ENCODE measurements at places on chromosomes 5 and 9.

DNA sequence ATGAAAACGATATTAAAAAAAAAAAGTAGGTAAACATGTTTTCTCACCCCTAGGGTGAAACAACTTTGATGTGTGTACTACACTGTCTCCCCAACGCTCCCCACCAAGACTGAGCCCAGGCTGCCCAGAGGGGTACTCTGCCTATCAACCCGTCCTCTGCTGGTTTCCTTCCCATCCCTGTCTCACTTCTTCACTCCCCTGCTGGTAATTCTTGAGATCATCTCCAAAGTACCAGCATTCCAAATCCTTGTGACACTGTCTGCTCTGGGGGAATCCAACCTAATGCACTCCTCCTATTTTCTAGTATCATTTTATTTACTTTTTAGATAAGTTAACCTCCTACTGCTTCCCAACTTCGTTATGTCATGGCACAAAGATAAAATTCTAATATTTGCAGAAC, 6.3 kb upstream of the APTX start:
- DNase-seq = no peak

DNA sequence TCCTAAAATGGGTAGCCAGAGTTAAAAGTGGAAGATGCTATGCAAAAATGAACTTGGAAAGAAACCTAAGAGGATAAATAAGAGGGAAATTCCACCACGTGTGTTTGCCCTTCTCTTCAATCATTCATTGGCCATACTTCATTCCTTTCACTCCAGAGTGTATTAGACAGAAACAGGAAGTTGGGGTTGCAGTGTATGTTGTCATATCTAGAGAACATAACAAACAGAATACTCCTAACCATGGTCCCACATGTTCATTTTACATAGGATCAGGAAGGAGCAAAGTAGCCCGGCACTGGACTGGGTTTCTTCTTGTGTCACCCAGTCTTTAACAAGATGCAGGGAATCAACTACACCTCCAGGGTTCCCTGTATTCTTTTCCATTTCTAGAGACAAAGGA, 7.6 kb upstream of the GPBP1 start:
- no peak for DNase-seq

DNA sequence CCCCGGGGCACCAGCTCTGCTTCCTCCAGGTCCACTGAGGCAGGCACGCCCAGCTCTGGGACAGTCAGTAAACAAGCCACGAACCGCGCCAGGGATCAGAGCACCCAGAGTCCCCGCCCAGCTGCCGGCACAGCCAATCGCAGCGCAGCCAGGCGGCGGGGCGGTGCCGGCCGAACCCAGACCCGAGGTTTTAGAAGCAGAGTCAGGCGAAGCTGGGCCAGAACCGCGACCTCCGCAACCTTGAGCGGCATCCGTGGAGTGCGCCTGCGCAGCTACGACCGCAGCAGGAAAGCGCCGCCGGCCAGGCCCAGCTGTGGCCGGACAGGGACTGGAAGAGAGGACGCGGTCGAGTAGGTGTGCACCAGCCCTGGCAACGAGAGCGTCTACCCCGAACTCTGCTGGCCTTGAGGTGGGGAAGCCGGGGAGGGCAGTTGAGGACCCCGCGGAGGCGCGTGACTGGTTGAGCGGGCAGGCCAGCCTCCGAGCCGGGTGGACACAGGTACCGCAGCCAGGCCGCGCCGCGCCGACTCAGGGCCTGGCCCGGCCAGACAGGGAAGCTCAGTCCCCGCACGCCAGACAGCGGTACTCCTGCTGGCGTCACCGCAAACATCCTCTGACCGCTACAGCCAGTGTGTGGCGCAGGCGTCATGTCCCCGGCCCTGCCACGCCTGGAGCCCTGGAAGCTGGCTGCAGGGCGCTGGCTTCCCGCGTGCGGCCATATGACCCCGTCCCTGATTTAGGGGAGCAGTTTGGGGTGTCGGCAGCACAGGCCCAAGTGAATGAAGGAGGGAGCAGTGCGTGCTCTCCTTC, at the start of gene CTSL:
Gene CTSL, plus strand, starts transcription at position 220 of the 810 bp plus-strand sequence. CDS start 1,485 bp downstream, outside the sequence.
- peak; percentile 28 for DNase-seq

DNA sequence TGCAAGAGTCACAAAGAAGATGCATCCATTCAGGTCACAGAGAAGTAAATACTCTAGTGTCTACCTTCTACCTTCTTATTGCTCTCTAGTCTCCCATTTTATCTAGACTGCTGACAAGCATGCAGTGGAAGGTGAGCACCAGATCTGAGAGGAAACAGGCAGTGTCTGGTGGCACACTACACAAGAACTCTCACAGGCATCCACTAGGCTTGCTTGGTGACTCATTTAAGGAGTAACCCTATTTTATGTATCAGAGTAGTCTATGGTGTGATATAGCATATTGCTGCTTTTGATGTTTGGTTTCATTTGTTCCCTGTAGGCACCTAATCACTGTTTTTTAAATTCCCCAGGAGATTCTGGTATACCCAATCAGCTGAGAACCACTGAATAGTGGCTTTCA, 1.6 kb upstream of the THBS4 start:
- no peak for DNase-seq

- peak; percentile 41 for DNase-seq
These were observed 7.7 kb downstream of the B4GALT7 start for GRCh38 chr5:177607452-177608192.

DNA sequence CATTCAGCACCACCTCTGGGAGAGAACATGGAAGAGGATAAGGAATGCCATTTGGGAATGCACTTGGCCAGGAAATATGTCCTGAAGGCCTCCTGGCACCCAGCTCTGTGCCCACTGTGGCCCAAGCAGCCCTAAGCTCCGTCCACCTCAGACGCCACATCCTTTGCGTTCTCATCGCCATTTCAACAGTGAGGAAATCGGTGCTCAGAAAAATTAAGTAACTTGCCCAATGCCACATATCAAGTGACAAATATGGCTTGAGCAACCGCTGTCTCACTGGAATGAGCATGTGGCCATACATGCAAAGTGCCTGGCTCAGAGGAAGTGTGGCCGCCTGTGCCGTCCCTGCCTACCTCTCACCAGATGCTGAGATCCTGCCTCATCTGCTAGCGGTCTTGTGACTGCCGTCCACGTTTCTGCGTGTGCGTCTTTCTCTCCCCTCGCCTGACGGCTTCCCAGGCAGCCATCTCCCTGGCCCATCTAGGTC, 984 bp upstream of the DOK3 start:
- no peak for DNase-seq

Measured in stimulated activated CD8-positive, alpha-beta memory T cell treated with anti-CD3 and anti-CD28 coated beads, Interleukin-2, amount 100 ng/mL, for 48 hours (primary cell).